ENCODE measurements at places on chromosomes 1 and 21.
A peak's percentile ranks its signal among the peaks of the same experiment; 100 is the strongest.

GRCh38 chr1:222216255-222216754 lies 331.6 kb downstream of the HHIPL2 start:
- DNase-seq: no peak

DNA sequence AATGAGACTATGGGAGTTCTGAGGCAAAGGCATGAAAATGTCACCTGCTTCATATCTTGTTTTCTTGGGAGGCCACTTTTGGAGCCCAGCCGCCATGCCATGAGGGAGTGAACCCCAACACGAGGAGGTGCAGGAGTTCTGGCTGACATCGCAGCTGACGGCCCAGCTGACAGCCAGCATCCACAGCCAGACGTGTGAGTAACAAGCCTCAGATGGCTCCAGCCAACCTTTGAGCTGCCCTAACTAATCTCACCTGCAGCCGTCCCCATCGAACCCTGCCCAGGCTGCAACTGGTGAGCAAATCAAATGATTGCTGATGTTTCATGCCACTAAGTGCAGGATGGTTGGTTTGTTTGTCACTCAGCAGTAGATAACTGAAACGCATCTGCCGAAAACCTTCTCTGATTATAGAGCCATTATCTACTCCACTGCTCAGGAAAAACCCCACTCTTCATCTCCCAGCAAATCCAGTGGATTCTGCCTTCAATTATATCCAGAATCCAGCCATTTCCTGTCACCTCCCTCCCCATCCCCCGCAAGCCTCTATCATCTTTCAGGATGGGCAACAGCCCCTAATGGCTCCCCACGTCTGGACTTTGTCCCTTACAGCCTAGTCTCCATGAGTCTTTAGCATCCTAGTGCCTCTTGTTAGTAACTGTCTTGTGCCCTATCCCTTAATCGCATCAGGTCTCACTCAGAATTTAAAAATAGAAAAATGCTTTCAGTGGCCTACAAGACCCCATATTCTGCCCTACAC lies 18.5 kb upstream of the RAB4A start:
- no peak for DNase-seq

DNA sequence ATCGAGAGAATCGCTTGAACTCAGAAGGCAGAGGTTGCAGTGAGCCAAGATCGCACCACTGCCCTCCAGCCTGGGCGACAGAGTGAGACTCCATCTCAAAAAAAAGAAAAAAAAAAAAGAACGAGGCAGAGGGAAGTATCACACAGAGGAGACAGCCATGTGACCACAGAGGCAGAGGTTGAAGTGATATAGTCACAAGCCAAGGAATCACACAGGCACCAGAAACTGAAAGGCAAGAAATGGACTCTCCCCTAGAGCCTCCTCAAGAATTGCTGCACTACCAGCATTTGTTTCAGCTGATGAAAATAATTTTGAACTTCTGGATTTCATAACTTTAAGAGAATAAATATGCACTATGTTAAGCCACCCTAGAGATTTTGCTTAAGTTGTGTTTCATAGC lies 459.6 kb downstream of the PTPRC start:
- DNase-seq: no peak

- peak; percentile 81 for DNase-seq
These were observed 73.2 kb upstream of the ABCG1 start for GRCh38 chr21:42145569-42146272.

- DNase-seq: peak; percentile 63
These were observed 4.5 kb downstream of the PLA2G2A start for GRCh38 chr1:19974822-19975416.

- no peak for DNase-seq
These were observed 6.8 kb downstream of the C1orf74 start for GRCh38 chr1:209777587-209777986.

- DNase-seq: no peak
These were observed 223.7 kb upstream of the ADAMTS5 start for GRCh38 chr21:27190601-27191000.

GRCh38 chr21:32338209-32338921 lies 39.7 kb downstream of the MRAP start:
- DNase-seq: no peak

DNA sequence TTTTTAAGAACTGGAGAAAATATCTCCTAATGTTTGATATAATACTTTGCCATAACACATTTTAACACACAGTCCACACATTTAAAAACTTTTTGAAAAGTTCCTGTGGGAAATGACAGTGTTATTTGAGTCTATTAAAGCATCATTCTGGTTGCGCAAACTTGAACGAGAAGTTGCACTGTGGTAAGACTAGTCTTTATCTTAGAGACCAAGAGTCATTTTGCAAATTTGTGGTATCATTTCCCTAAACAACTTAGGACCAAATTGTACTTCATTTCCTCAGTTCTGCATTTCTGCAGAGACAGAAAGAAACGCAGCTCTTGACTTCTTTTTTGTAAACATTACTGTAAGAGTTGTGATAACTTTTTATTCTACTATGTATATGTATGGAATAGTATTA lies at the start of gene RGS18:
RGS18 (plus strand) TSS at position 282 of the 400 bp plus-strand sequence. CDS start 176 bp downstream, outside the sequence.
- no peak for DNase-seq

GRCh38 chr1:40923511-40924020 lies 55.9 kb upstream of the CTPS1 start:
- DNase-seq: no peak

DNA sequence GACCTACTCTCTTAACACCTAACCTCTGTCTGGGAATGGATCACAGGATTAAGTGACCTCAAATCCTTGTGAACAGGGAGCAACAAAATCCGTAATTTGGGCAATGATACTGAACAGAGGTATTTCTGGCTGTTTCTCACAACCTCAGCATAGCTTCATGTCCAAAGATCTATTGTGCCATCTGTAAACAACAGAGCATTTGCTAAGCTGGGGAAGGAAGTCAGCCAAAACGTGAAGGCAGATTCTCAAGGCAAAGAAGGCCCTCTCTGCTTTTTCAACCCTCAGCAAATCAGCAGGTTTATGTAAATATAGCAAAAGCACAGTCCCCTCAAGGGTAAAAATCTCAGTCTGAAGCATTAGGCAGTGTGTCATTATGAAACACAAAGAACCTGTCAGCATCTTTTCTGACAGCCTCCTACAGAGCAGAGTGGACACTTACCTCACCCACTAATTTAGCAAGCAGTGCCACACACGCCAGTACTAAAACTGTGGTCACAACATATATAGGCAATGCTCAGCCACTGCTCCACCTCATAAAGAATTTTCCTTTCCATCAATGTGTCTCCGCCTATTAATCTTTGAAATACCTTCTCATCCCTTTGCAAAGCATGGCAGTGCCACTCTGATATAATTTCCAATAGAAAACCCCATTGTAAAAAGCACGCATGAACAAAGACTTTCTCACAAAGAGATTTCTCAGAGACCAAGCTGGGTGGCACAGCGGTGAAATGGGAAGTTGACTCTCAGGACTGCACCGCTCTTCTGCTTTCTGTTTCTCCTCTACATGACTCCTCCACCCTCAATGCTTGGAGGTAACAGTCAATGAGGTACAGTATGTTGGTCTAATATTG lies 188.0 kb downstream of the RERE start:
- DNase-seq: no peak

DNA sequence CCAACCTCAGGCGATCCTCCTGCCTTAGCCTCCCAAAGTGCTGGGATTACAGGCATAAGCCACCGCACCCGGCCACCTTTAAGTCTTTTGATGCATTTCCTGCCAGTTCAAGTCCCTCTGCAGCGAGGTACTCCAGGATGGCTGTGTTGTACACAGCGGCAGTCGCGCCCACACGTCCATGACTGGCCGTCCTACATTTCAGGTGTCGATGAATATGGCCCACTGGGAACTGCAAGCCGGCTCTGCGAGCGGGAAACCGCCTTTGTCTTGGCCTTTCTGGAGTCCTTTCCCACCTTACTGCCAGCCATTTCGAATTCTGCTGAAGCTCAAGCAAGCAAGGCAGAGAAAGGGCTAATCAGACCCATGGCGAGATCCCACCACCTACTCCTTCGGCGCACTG lies 34.6 kb downstream of the TRAPPC10 start:
- DNase-seq: no peak

Data from NCI-H524 (cell line).